ENCODE measurements at places on chromosomes 11 and 22. TPM values are rescaled to one million over a fixed set of nuclear protein-coding genes. Genes with fewer than 3 reads are reported as not detected.
A peak's percentile ranks its signal among the peaks of the same experiment; 100 is the strongest.

MYO18B gene
- 2.0 TPM for total RNA-seq

CRYBA4 gene
- not detected for total RNA-seq

DNA sequence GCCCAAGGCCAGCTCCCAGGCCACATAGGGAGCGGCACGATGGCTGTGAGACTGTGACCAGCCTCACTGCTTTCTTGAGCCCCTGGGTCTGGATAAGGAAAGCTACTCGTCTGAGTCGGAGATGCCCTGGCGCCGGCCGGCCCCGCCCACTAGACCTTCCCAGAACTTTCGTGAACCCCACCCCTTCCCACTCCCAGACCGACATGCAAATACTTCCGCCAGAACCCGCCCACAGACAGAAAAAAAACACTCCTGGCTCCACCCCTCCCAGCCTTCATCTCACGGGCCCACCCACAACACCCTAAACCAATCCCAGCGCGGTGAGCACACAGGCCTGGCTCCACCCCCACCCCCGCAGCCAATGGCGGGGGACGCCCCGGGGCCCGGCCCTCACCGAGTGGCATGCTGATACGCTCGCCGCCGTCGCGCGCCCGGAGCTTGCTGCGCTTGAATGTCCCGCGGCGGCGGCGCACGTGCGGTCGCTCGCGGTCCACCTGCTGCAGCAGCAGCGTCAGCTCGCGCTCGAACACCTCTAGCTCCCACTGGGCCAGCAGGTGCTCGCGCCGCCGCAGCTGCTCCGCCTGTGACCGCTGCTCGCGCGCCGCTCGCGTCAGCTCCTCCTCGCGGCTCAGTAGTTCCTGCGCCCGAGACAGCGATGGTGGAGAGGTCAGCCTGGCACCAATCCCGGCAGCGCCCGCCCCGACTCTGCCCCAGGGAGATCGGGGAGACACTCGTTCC lies 7.0 kb downstream of the MAP3K11 start:
- DNase-seq = no peak

DNA sequence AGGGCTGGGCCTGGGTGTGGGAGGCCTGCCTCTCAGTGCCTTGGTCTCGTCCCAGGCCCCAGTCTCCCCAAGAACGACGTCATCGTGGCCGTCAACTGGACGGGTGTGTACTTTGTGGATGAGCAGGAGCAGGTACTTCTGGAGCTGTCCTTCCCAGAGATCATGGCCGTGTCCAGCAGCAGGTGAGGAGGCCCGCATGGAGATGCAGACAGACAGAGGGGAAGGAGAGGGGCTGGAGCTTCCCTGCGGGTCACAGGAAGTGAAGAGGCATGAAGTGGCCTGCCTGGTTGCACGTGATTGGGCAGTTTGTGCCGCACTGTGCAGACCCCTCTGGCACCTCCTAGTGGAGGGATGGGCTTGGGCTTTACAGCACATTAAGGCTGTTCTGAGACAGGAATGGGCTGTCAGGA lies 70.4 kb downstream of the MYO7A start:
- peak; percentile 12 for DNase-seq

RIBC2 gene
- total RNA-seq = 7.0 TPM

- DNase-seq = no peak
Observed at GRCh38 chr11:66969584-66970225, 5.4 kb upstream of the C11orf86 start.

GLB1L2 gene
- total RNA-seq = 1.6 TPM

DNA sequence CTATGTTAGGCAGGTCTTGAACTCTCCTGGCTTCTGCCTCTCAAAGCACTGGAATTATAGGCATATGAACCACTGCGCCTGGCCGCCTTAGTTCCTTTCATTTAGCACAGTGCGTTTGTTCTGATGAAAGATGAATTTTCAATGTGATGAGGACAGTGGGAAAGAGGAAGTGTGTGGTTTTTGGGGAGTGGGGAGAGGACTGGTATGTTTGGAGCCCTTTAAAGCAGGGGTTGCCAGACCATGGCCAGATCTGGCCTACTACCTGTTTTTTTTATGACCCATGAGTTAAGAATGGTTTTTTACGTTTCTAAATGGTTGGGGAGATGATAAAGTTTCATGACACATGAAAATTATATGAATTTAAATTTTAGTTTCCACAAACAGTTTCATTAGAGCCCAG lies 12.5 kb downstream of the ATXN10 start:
- DNase-seq = no peak

- DNase-seq = no peak
Observed at GRCh38 chr11:7918141-7918540, 12.9 kb downstream of the OR10A6 start.

GRCh38 chr22:46866591-46866990 lies 104.1 kb downstream of the TBC1D22A start:
- DNase-seq = no peak

DNA sequence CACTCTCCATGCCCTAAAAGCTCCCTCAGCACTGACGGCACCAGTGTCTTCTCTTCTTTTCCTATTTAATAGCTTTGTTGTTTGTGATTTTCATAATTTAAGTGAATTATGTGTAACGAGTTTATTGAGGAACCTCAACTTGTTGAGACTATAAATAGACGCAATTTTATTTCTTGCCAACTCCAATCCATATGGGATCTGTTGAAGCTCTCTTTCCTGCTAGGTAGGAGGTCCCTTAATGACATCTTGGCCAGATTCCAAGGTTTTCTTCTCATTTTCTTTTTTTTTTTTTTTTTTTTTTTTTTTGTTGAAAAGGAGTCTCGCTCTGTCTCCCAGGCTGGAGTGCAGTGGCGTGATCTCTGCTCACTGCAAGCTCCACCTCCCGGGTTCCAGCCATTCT lies 14.2 kb downstream of the RTL6 start:
- no peak for DNase-seq

CPT1B gene
- total RNA-seq = 113 TPM

TEAD1 gene
- 0.12 TPM for total RNA-seq

- DNase-seq = no peak
Observed at GRCh38 chr11:17010851-17011420, 3.3 kb downstream of the PLEKHA7 start.

- DNase-seq = no peak
Observed at GRCh38 chr11:16356761-16357393, 531 bp upstream of the SOX6 start.

CATSPER1 gene
- not detected for total RNA-seq

- no peak for DNase-seq
Observed at GRCh38 chr11:103806130-103806895, 230.1 kb upstream of the DDI1 start.

- DNase-seq = no peak
Observed at GRCh38 chr11:49302360-49302759, 94.0 kb upstream of the FOLH1 start.

GRCh38 chr11:113894421-113894996 lies 10.1 kb upstream of the HTR3B start:
- DNase-seq = no peak

DNA sequence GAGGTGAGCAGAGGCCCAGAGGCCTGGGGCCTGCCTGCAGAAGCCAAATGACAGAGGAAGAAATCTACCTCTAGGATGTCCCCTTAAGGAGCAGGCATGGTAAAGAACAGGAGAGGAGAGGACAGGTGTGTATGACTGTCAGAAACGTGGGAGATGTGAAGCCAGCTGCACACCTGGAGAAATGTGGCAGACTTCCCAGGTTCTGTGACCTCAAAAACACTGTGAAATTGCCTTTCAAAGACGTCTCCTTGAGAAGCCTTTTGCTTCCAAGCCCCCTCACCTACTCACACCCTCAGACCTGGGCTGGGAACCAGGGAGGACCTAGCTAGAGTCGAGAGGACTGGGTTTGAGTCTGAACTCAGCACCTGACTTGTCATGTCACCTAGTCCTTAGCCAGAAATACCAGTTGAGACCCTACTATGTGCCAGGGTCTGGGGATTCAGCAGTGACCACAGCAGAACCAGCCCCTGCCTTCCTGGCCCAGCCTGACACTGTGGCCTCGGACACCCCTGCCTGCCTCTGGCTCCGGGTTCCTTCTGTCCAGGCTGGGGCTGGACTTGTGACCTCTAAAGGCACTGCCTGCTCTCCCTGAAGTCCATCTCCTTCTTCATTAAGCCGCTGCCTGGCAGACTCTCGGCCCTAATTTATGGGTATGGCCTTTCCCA lies 5.6 kb downstream of the TPBGL start:
- DNase-seq = no peak

DNA sequence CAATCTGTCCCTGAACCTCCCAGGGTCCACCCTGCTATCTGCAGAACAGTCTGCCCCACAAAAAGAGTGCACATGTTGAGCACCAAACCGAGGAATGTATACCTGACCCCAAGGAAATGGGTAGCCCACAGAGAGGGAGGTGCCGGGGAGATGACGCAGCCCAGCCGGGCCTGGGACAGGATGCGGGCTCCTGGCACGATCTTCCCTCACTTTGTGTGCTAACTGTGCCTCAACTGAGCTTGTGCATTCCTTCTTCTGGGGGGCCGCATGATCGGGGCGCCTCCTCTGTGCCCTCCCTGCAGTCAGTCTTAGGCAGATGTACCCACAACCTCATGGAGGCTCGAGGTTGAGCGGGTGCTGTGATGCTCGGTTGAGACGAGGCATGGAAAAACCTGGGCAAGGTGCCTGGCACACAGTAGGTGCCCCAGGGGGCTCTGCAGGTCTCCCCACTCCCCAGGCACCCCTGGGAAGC lies 2.4 kb downstream of the GAS2L1 start:
- DNase-seq = peak; percentile 53

CCDC34 gene
- 18.8 TPM for total RNA-seq

GRCh38 chr22:20953668-20954500 lies 13.2 kb upstream of the AIFM3 start:
- no peak for DNase-seq

DNA sequence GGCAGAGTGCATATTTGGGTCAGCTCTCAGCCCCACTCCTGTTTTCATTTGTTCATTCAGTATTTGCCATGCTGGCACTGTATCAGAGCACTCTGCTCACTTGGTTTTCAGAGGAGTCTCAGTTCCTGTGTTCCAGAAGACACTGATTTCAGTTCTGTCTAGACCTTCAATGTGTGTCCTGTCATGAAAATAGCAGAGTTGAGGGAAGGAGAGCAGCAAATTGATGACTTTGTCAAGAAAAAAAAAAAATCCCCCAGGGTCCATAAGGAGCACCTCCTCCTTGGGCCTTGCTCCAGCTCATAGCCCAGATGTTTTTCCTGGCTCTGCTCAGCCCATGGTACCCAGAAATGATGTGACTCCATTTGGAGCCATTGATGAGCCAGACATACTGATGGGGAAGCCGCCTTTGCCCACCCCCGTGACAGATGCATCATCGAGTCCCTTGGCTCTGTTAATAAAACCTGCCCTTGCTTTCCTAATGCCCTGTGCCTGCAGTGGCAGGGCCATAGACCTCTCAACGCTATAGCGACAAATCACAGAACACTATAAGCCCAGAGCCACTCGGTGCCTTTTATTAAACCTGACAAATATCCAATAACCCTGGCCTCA lies 107.0 kb downstream of the PKNOX2 start:
- DNase-seq = no peak

TSPAN32 gene
- total RNA-seq = 77.6 TPM

DNA sequence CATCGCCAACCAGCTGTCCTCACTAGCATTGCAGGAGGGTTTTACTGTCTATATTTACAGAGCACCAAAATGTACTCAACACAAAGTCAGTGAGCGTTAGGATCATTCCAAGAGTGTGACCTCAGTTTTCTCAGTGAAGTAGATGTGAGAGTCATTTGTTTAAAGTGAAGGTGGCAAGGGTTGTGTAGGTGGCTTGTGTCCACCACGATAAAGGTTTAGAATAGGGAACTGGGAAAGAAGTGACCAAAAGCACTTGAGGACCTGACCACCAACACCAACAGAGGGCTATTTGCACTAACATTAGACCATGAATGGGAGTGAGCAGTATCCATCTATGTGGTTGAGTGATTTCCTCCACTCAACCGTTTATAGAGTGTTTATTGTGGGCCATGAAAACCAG lies 152.5 kb upstream of the POU2AF2 start:
- DNase-seq = no peak

DNA sequence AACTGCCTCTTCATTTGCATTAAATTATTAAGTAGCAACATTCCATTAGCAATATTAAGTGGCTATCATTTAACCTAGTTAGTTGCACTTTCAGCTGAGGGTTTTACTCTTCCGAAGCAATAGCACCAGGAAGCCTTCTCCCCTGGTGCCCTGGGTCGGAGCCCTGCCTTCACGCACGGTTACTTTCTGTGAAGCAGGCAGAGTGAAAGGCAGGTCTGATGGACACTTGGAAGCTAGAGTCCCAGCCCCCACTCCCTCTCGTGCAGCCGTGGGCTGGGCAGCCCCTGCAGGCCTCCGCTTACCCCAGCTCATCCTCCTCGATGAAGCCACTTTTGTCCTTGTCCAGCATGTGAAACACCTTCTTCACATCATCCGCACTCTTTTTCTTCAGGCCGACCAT lies 2.0 kb downstream of the PVALB start:
- no peak for DNase-seq

MPZL2 gene
- total RNA-seq = 5.5 TPM

- no peak for DNase-seq
Observed at GRCh38 chr11:28072321-28072720, 35.6 kb downstream of the KIF18A start.

DNA sequence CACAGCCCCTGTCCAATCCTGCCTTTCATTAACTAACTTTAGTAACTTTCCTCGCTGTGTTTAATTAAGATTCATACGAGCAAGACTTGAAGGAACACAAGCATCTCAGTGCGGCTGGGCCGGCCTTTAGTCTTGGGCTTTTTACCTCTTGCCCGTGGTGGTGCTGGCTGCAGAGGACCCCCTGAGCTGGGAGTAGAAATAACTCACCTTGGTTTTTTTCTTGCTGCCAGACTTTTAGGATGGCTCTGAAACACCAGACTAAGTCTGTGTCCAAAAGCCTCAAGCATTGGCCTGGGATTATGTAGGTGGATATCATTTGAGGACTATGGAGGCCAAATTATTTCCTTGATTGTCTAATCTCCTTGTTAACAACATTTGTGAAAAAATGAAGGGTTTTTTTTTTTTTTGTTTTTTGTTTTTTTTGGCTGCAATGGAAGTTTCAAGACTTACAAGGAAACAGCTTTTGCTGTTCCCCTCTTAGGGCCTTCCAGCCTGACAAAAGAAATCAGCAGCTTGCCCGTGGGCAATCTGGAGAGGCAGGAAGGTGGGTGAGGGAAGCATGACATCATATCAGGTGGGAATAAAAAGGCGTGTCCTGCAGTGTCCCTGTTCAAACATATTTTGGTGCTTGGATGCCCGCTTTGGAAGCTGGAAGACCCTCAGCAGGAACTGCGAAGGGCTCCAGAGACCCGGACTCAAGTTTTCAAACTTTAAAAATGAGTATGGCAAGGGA lies 44.0 kb downstream of the SMIM38 start:
- no peak for DNase-seq

DNA sequence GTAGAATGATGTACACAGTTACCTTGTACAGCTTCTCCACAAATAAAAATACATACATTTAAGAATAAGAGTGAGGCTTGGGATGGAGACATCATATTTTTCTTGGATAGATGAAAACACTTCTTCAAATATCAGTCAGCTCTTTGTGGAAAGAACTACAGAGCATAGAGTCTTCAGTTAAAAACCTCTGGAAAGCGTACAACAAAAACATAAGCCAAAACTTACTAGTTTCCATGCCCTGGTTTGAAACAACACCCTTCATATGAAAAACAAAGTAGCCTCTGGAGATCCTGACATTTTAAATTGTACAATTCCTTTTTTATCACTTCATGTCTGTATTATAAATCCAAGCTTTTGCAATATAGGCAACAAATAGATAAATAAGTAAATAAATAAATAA lies 7.0 kb upstream of the CEP126 start:
- DNase-seq = no peak

Measured in activated CD4-positive, alpha-beta T cell treated with anti-CD3 and anti-CD28 coated beads, Interleukin-2, amount 10 ng/mL, durations not matched to agents 7 days and 5 days (primary cell).